ENCODE measurements at places on chromosomes 2 and 18.

GRCh38 chr2:28366149-28366495 is 26.5 kb upstream of the FOSL2 start:
- DNase-seq, result no peak

DNA sequence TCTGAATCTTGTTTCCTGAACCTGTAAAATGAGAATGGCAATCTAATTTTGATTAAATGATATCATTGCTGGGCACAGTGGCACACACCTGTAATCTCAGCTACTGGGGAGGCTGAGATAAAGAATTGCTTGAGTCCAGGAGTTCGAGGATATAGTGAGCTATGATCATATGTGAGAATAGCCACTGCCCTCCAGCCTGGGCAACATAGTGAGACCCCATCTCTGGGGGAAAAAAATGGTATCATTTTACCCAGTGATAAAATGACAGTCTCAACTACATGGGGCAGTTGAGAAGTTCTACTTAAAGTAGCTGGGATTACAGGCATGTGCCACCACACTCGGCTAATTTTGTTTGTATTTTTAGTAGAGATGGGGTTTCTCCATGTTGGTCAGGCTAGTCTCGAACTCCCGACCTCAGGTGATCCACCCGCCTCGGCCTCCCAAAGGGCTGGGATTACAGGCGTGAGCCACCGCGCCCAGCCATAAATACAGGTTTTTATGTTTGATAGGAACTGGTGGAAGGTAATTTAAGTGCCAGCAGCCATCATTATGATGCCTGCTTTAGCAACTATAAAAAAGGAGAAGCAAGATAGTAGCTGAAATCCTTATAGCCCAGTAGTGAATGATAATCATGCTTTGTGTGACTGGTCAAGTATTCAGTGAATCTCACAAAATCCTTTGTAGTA is 17.0 kb downstream of the BZW1 start:
- no peak for DNase-seq

DNA sequence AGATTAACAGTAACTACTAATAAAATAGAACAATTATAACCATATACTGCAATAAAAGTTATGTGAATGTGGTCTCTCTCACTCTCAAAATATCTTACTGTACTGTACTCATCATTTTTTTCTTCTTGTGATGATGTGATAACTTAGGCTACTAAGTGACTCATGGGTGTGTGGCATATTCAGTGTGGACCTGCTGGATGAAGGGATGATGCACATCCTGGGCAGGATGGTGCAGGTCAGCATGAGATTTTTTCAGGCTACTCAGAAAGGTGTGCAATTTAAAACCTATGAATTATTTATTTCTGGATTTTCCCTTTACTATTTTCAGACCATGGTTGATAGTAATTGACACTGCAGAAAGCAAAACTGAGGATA is 90.7 kb downstream of the NCKAP5 start:
- no peak for DNase-seq

GRCh38 chr2:37984176-37984575 is 59.1 kb downstream of the RMDN2 start:
- DNase-seq, result no peak

GRCh38 chr2:191721331-191721730 is 43.4 kb downstream of the NABP1 start:
- DNase-seq, result no peak

GRCh38 chr2:134783912-134784311 is 54.5 kb upstream of the ACMSD start:
- DNase-seq, result no peak

Measured in activated T-cell treated with anti-CD3 and anti-CD28 coated beads for 4 hours (primary cell).